ENCODE measurements at places on chromosomes 12 and 14. TPM values are rescaled to one million over a fixed set of nuclear protein-coding genes. Genes with fewer than 3 reads are reported as not detected.

The TAS2R42 gene
- total RNA-seq: not detected

The TEX22 gene
- total RNA-seq: 0.14 TPM

The CMAS gene
- 15.1 TPM for total RNA-seq

The OTX2 gene
- total RNA-seq: not detected

The VRTN gene
- 0.12 TPM for total RNA-seq

The LHX5 gene
- not detected for total RNA-seq

The OR4E2 gene
- total RNA-seq: not detected

The LMO3 gene
- total RNA-seq: 27.6 TPM

The SLC2A3 gene
- total RNA-seq: 2.9 TPM

The POU6F1 gene
- 7.6 TPM for total RNA-seq

The ZFC3H1 gene
- 18.4 TPM for total RNA-seq

The HSPB8 gene
- 21.2 TPM for total RNA-seq

The PTPRQ gene
- total RNA-seq: 0.91 TPM

The SERPINA12 gene
- not detected for total RNA-seq

The STAT6 gene
- 49.3 TPM for total RNA-seq

The ZDHHC22 gene
- not detected for total RNA-seq
